Brain (organoid and tissue), 16 donors: ENCODE measurements at places on chromosomes 7 and 10. TPM values are rescaled to one million over a fixed set of nuclear protein-coding genes. Genes with fewer than 3 reads are reported as not detected.

SPACDR gene
- polyA plus RNA-seq, result 1.6 TPM

RAB11FIP2 gene
- 3.5 TPM for polyA plus RNA-seq

PRKCQ gene
- 5.1 TPM for polyA plus RNA-seq

BAIAP2L1 gene
- 19.4 TPM for polyA plus RNA-seq

SEMA3E gene
- 0.31 TPM for polyA plus RNA-seq

STEAP1 gene
- polyA plus RNA-seq, result 0.32 TPM

PNLIPRP2 gene
- not detected for polyA plus RNA-seq

SCIN gene
- polyA plus RNA-seq, result 2.5 TPM

CYP2C19 gene
- not detected for polyA plus RNA-seq

HIPK2 gene
- polyA plus RNA-seq, result 64.4 TPM

TYSND1 gene
- polyA plus RNA-seq, result 6.2 TPM

ZNF853 gene
- polyA plus RNA-seq, result 19.3 TPM

OR6V1 gene
- polyA plus RNA-seq, result not detected

DNA sequence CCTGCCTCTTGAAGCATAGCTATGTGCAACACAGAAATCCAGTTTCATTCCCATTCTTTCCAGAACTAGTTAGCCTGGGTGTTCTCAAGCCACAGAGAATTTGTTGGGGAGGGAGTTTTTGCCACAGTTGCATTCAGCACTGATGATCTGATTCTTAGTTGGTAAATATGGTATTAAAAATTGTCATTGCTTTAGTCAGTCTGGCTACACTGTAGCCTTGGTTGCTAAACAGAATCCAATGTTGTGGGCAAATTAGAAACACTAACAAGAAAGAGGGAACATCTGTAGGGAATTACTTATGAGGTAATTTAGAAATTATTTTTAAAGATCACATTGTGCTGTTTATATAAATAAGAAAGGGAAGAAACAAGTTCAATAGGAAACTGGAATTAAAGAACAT is 57.0 kb upstream of the CC2D2B start:
- no peak for DNase-seq

- no peak for DNase-seq
These were observed 20.2 kb downstream of the MRPL32 start for GRCh38 chr7:42952328-42952727.

- no peak for DNase-seq
These were observed at the start of gene LIPN for GRCh38 chr10:88759366-88760101. TSS of gene LIPN (plus strand) at chr10:88760020. CDS start at chr10:88761406, 1,386 bp downstream.

GRCh38 chr7:11203683-11204082 is 230.0 kb downstream of the PHF14 start:
- DNase-seq, result no peak

GRCh38 chr10:110667620-110668343 is 23.6 kb downstream of the RBM20 start:
- no peak for DNase-seq

- no peak for DNase-seq
These were observed 30.6 kb downstream of the POR start for GRCh38 chr7:75945297-75946168.

- no peak for DNase-seq
These were observed 94.7 kb downstream of the OSBPL3 start for GRCh38 chr7:24885305-24885704.

DNA sequence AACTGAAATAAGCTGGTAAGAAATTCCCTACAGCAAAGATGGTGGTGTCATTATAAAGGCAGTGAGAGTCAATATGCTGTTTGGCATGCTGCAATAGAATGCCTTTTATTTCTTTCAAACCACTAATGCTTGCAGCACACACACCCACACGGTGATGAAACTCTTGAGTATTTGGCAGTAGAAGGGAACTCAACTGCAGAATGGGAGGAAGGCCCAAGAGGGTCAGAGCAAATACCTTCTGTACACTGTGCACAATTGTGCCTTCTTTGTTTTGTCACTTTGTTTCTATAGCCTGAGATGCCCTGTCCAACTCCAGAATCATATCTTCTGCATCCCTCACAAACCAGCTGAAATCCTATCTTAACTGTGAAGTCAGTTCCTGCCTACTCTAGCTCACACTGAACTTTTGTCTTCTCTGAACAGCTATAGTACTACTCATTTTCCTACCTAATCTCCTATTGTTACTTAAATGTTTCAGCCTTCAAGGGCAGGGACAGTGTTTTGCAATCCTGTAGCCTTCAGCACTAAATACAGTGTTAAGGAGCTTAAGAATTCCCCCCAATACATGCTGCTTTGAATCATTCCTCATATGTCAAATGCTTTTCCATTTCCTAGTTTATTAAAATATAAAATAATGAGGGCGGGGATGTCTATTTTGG is 22.2 kb downstream of the MMS19 start:
- DNase-seq, result no peak

DNA sequence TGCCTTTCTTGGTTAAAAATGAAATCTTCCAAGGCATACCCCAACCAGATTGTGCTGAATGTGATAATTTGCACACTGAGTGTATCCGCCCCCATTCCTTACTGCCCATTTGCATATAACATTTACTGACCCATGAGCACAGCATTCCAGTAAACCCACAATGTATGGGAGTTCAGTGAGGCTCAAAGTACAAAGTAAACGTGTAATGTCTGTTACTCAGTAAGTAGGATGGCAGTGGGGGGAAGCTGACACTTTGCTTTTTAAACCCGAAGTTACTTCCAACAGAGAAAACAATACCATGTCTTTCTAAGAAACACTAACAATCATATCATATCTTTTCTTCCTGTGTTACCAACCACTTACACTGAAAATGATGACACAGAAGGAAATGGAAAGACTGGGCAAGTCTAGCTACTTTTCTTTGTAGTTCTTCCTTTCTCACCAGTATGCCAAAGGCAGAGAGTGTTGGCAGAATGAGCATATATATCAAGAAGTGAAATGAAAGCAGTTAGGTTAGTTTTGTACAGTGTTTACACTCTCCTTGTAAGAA is 27.1 kb upstream of the SOSTDC1 start:
- no peak for DNase-seq

DNA sequence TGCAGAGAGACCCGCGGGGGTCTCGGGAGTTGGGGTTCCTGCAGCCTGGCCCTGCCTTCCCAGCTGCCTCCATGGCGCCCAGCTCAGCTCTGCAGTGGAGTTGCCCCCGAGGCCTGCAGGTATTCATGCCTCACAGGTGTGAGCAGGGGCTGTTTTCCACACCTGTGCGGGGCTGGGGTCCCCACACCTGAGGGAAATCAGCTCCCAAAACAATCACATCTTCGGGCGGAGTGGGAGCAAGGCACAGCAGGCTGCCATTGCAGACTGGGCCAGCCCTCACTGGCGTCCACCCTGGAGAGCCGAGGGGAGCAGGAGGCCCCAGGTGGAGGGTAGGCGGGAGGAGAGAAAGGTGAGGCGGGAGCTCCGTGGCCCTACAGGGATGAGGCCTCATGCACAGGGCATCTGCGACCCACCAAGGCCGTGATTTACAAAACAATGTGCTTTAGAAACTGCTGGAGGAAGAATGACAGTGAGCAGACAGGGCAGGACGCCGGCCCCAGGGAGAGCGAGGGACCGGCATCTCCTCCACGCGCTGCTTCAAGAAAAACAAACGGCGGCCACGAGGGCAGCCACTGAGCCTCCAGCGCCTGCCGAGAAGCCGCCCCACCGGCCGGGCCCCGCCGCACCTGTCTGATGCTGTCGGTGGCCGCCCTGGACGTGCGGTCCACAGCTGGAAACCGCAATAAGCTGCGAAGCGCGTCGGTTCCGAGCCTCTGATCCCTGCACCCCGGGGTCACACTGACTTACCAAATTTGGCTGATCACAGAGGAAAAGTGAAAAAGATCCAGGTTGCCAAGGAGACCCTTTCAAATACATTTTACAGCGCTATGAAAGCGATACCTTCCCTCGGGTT is 53.0 kb upstream of the PDGFA start:
- DNase-seq, result peak; percentile 18

DNA sequence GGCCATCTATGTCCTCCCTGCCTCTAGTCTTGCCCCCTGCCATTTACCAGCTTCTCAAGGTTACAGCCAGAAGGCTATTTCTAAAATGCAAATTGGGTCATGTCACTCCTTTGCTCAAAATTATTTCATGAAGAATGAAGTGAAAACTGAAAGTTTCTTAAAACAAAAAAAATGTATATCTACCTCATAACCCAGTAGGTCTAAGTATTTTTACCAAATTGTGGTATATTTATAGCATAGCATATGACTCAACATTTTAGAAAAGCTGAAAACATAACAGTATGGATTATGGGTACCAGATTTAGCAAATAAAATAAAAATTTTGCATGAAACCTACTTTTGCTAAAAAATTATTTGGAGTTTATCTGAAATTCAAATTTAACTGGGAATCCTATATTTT is 78.4 kb downstream of the SLC16A9 start:
- no peak for DNase-seq

GRCh38 chr10:14072541-14072940 is 258.2 kb downstream of the FRMD4A start:
- DNase-seq, result no peak

- DNase-seq, result no peak
These were observed 17.6 kb upstream of the ELOVL3 start for GRCh38 chr10:102208311-102209035.

DNA sequence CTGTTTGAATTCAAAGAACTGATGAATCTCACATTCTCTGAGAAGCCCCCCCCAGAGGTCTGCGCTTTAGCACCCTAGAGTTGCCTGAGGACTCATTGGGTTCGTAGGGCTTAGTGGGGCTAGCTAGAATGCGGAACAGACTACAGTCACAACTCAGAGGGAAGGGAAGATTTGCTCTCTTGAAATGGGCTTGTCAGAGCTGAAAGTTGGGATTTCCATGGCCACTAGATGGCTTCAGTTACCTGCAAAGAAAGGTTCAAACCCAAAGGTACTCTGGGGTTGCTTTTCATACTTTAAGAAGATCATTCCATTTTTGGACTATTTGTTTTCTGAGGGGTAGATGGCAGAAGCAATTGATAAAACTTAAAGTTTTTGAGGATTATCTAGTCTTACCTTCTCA is 205.0 kb downstream of the BBS9 start:
- DNase-seq, result peak; percentile 5

DNA sequence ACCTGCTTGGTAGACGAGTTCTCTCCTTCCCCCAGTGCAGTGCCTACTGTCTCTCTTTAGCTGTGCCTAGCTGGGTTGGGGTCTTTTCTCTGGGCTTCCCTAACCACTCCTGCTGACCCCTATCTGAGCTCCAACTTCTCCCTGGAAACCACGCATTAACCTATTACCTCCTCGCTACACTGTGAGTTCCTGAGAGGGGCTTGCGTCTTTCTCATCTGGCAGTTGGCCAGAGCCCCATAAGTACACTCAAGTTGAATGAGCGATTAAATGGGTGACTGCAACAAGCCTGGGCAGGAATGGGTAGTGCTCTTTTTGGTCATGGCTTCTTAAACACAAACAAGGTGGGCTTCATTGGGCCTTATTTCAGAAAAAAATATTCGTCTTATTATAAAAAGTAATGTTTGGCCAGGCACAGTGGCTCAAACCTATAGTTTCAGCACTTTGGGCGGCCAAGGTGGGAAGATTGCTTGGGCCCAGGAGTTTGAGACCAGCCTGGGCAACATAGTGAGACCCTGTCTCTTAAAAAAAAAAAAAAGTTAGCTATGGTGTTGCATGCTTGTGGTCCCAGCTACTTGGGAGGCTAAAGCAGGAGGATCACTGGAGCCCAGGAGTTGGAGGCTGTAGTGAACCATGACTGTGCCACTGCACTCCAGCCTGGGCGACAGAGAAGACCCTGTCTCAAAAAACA is 41.4 kb downstream of the SYPL1 start:
- DNase-seq, result no peak

DNA sequence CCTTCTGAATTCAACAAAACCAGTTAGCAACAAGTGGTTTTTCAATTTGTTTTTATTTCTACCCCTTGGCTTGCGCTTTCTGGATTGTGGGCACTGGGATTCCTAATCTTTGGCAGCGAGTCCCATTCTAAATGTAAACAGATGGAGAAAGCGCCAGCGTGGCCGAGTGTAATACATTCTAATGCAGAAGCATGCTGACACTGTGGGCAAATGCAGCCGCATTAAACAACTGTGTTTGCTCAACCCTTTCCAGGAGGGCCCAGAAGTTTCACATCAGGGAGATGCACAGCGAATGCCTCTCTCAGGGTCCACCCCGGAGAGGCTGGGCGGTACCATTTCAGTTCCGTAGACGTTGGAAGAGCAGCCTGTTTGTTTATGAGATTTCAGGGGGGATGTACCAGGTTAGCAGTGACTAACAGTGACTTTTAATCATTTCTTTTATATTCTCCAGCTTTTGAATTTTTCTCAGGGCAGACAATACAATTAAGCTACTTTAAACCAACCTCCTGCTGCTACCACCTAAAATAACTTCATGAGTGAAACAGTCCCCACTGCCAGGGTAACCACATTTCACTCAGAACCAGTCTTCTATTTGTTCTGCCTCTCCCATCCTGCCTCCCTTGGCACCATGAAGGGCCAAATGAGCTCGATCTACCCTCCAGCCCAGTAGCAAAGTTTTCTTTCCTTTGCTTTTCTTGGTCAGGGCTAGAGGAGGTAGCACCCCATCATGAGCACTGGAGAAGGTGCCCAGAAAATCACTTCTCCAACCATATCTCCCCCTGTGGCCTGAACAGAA is 164.2 kb upstream of the ITGB1 start:
- peak; percentile 60 for DNase-seq

DNA sequence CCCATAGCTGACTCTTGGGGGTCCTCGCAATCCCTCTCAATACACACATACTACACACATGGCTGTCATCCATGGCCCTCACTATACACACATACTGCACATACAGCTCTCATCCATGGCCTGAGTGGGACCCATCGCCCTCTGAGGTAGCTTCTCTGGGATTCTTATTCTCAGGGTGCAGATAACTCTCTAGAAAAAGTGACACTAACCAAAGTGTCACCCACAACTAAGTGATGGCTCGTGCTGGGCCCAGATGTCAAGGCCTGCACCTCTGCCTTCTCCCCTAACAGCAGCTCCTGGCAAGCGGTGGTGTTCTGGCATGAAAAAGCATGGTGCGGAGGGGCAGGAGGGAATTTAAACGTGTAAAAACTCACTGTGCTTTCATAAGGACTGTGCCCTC is 62.7 kb upstream of the ZPBP start:
- DNase-seq, result no peak
